ENCODE measurements at places on chromosomes 11 and 22. TPM values are rescaled to one million over a fixed set of nuclear protein-coding genes. Genes with fewer than 3 reads are reported as not detected.

Gene OR8A1
- total RNA-seq, result not detected

Gene TBX10
- not detected for total RNA-seq

Gene YPEL1
- 1.3 TPM for total RNA-seq

Gene SYT12
- 0.82 TPM for total RNA-seq

Gene GRM5
- total RNA-seq, result not detected

Gene GLYAT
- not detected for total RNA-seq

Gene HIC2
- total RNA-seq, result 45.8 TPM

Gene GNAZ
- 0.48 TPM for total RNA-seq

Gene OMP
- total RNA-seq, result 0.70 TPM

Gene OR51B4
- total RNA-seq, result not detected

Gene KCNJ1
- total RNA-seq, result not detected

Gene APOL6
- 13.9 TPM for total RNA-seq

Gene MRPL40
- total RNA-seq, result 42.7 TPM

Gene SCGB1D2
- not detected for total RNA-seq
